ENCODE measurements at places on chromosomes 5 and 9.

GRCh38 chr5:175582697-175583096, 75.2 kb upstream of the HRH2 start:
- no peak for DNase-seq

GRCh38 chr9:106590759-106591505, 272.0 kb upstream of the ZNF462 start:
- DNase-seq = no peak

- no peak for DNase-seq
These were observed 200.3 kb downstream of the TRPM3 start for GRCh38 chr9:70921136-70921535.

DNA sequence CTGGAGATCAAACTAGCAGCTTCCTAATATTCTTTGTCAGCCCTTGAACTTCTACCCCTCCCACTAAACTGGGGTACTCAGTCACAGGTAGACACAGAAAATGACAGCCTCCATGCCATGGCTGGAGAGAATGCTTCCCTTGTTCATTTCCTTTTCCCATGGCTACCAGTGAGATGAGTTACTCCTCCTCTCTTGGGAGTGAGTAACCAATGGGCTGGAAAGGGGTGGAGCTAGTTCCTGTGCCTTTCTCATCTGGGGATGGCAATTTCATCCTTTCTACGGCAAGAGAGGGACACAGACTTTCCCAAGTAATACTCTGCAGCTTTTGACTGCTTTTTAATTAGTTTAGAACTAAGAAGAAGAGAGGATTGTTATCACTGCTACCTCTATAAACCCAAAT, 1045.6 kb upstream of the WWC1 start:
- DNase-seq = peak; percentile 22
